WTC11 (cell line): ENCODE measurements at places on chromosomes 3 and 15. TPM values are rescaled to one million over a fixed set of nuclear protein-coding genes. Genes with fewer than 3 reads are reported as not detected.

GRCh38 chr3:115666920-115667737 lies 43.8 kb downstream of the GAP43 start:
- H3K4me1 ChIP-seq = peaks cover 18% of the 10 kb centered on the region
- no peak overlapping the region for H3K4me3 ChIP-seq
- no peaks in the 10 kb centered on the region for H3K27me3 ChIP-seq
- DNase-seq = no peak
- no peaks in the 10 kb centered on the region for H3K36me3 ChIP-seq

DNA sequence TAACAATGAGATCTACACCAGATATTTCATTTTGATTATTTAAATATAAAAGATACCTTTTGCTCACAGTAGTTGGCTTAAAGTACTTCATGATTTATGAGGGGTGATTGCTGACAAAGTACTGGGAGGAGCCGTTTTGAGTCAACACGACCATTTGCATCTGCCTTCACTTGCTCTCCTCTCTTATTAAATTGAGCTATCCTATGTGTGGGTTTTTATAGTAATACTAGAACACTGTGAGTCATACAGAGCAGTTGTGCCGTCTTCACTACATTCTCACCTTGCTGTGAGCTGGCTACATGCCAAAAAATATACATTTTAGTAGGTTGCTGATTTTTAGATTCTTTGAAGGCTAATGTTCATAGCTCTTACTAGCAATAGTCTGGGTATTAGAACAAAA lies 161.2 kb downstream of the ALCAM start:
- H3K27ac ChIP-seq = no peak overlapping the region
- no peaks in the 10 kb centered on the region for H3K27me3 ChIP-seq
- no peak for DNase-seq
- no peaks in the 10 kb centered on the region for H3K36me3 ChIP-seq
- no peak overlapping the region for H3K4me3 ChIP-seq
- peaks cover 12% of the 10 kb centered on the region for H3K4me1 ChIP-seq

The RUBCN gene
- total RNA-seq = 21.8 to 22.9 TPM (median 22.9 TPM) in 3 replicates

The SLC2A2 gene
- 0.16 TPM in 1 of 3 replicates, not detected in the others for total RNA-seq

The COL6A5 gene
- 0.02 to 0.05 TPM in 2 of 3 replicates, not detected in the other for total RNA-seq
